ENCODE measurements at places on chromosomes 5 and 9. TPM values are rescaled to one million over a fixed set of nuclear protein-coding genes. Genes with fewer than 3 reads are reported as not detected.

Gene GRXCR2
- total RNA-seq = not detected

Gene ANKRD34B
- not detected for total RNA-seq

Gene TSSK1B
- not detected for total RNA-seq

Gene GRIN3A
- total RNA-seq = not detected

Gene INSL6
- not detected for total RNA-seq

Gene SHOC1
- not detected for total RNA-seq

DNA sequence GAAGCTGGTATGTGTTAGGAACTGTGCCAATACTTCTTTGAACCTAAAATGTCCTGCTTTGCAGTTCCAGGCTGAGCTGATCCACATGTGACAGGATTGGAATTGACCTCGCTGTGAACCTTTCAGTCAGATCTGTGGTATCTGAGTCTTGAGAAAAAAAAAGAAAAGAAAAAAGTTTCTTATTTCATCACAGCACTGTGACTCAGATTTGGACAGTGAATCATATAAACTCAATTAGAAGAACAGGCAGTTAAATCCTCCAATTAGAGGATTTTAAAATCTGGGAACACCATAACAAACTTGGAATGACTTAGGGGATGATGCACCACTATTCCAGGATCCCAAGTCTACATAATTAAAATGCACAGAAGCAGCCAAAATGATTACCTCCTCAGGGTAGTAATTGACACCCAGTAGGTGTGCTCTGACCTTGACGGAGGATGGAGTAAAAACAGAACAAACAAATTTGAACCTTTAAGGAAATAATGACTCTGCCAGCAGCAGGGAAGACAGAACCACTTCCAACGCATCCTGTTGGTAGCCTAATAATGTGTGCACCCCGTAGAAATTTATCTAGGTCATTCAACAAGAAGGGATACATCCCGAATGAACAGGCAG, 57.8 kb upstream of the RAI14 start:
- no peaks in the 10 kb centered on the region for H3K4me1 ChIP-seq
- H3K27ac ChIP-seq = no peak overlapping the region
- H3K27me3 ChIP-seq = no peaks in the 10 kb centered on the region
- H3K36me3 ChIP-seq = no peaks in the 10 kb centered on the region
- no peak for DNase-seq

- peaks cover 17% of the 10 kb centered on the region for H3K36me3 ChIP-seq
- DNase-seq = peak; percentile 37
- peak overlapping the region; percentile 58 for H3K4me3 ChIP-seq
These were observed 1.7 kb downstream of the SRD5A1 start for GRCh38 chr5:6634788-6635430.

- no peaks in the 10 kb centered on the region for H3K36me3 ChIP-seq
- DNase-seq = no peak
- no peak overlapping the region for H3K4me3 ChIP-seq
- H3K27ac ChIP-seq = no peak overlapping the region
- H3K4me1 ChIP-seq = no peaks in the 10 kb centered on the region
These were observed 7.4 kb downstream of the NR2F1-AS1 start for GRCh38 chr5:93573354-93574351.

DNA sequence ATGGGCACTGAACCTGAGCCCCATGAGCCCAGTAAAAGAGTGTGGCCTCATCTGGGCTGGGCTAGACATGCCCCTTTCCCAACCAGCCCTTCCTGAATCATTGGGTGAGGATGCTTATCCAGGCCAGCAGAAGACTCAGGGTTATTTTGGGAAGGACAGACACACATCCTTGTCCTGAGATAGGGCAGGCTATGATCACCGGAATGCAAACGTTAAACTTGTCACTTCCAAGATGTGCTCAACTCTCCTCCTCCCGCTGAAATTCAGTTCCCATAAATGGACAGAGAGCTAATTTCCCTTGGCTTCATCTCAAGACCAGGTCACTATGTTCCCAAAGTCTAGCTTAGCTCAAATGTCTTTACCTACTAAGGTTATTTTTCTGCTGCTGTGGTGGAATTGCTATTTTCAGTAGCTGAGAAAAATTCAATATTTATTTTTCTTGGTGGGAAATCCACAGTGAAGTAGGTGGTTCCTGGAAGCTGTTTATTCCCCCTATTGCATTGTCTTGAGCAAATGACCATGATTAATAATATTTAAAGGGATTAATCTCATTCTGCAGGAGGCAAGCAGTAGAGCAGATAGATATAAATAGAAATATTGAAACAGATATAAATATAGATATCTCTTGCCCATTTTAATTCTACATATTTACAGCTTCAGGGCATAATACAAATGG, 70.0 kb downstream of the NXNL2 start:
- no peak overlapping the region for H3K4me3 ChIP-seq
- no peaks in the 10 kb centered on the region for H3K27me3 ChIP-seq
- no peaks in the 10 kb centered on the region for H3K4me1 ChIP-seq

DNA sequence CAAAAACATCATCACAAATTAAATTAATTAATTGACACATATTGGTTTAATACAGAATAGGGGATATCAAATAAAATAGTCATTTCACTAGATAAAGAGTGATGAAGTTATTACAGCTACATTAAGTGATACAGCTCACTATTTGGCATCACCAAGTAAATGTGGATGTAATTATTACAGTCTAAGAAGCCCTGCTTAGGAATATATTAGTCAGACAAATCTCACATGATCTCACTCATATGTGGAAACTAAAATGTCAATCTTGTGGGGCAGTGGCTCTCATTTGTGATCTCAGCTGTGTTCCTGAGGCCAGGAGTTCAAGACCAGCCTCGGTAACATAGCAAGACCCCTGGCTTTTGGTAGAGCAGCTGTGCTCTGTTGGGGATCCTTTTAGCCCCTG, 233.4 kb upstream of the RGMB start:
- no peak for DNase-seq
- H3K4me1 ChIP-seq = no peaks in the 10 kb centered on the region
- no peaks in the 10 kb centered on the region for H3K36me3 ChIP-seq
- 0 out of 2 replicates have a peak, but pooled peaks cover 3% of the 10 kb centered on the region for H3K27me3 ChIP-seq

GRCh38 chr9:89759572-89759971, 154.8 kb downstream of the GADD45G start:
- H3K4me3 ChIP-seq = no peak overlapping the region
- H3K27ac ChIP-seq = no peak overlapping the region
- H3K36me3 ChIP-seq = no peaks in the 10 kb centered on the region
- H3K4me1 ChIP-seq = no peaks in the 10 kb centered on the region
- DNase-seq = no peak
- no peaks in the 10 kb centered on the region for H3K27me3 ChIP-seq

DNA sequence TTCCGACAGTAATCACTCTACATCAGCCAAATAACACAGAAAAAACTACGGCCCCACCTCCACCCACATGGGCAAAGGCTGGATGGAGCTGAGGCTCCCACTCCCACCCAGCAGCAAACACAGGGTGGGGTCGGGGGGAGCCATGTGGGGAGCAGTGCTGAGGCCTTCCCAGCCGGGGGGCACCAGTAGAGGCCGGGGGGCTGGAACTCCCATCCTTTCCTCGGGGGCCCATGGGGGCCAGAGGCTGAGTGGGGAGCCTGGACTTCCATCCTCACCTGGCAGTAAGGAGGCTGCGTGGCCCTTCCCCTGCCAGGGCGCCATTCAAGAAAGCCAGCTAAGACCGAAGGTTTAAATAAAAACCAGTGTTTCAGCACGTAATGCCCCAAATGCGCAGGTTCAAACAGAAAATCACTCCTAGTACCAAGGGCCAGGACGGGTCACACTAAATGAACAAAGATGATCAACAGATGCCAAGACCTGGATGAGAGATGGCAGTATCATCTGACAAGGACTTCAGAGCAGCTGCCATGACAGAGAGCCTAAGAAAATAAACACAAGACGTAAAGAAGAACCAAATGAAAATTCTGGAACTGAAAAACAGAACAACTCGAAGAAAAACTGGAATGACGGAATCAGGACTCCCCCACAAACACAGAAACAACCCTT, 9.4 kb downstream of the CCDC127 start:
- H3K27me3 ChIP-seq = no peaks in the 10 kb centered on the region
- H3K4me3 ChIP-seq = no peak overlapping the region
- H3K36me3 ChIP-seq = peaks cover 12% of the 10 kb centered on the region
- H3K27ac ChIP-seq = no peak overlapping the region
- no peaks in the 10 kb centered on the region for H3K4me1 ChIP-seq

- no peak overlapping the region for H3K27ac ChIP-seq
- no peaks in the 10 kb centered on the region for H3K4me1 ChIP-seq
- H3K27me3 ChIP-seq = no peaks in the 10 kb centered on the region
- H3K36me3 ChIP-seq = no peaks in the 10 kb centered on the region
- no peak overlapping the region for H3K4me3 ChIP-seq
These were observed 221.0 kb downstream of the ESM1 start for GRCh38 chr5:54764102-54765090.

DNA sequence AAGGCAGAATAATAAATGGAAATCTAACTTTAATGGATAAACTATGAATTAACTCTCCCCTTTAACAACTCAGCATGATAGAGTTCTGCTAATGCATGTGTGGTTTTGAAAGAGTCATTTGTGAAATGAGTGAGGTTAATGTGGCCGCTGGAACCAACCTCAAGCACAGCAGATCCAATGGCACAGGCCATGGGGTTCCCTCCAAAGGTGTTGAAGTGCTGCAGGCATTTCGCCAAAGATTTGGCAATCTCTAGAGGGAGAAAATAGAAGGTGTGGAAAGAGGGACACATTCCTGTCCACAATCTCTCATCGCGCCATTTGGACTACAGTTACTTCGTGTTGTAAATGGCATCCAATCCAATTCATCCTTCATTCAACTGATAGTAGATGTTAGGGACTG, 35.0 kb downstream of the AGXT2 start:
- no peaks in the 10 kb centered on the region for H3K4me1 ChIP-seq
- no peaks in the 10 kb centered on the region for H3K36me3 ChIP-seq
- DNase-seq = no peak
- H3K27me3 ChIP-seq = no peaks in the 10 kb centered on the region
- H3K27ac ChIP-seq = no peak overlapping the region

GRCh38 chr5:5588887-5589826, 166.7 kb downstream of the ICE1 start:
- no peak overlapping the region for H3K27ac ChIP-seq
- H3K4me1 ChIP-seq = no peaks in the 10 kb centered on the region
- H3K4me3 ChIP-seq = no peak overlapping the region
- H3K27me3 ChIP-seq = no peaks in the 10 kb centered on the region
- H3K36me3 ChIP-seq = no peaks in the 10 kb centered on the region
- DNase-seq = no peak

DNA sequence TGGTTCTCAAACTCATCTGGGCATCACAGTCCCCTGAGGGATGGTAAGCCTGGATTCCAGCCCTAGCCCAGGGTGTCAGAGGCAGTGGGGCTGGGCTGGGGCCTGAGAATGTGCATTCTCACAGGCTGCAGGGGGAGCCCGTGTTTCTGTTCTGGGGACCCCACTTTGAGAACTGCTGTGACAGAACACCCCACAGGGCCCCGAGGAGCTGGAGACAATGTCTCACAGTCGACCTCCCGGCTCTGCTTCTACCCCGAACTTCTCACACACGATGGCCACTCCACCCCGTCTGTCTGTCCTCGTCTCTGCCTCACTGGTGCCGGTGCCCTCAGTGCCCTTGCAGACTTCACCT, 130.0 kb downstream of the CACNA1B start:
- no peaks in the 10 kb centered on the region for H3K36me3 ChIP-seq
- no peak overlapping the region for H3K27ac ChIP-seq
- H3K4me1 ChIP-seq = no peaks in the 10 kb centered on the region
- H3K27me3 ChIP-seq = no peaks in the 10 kb centered on the region

- no peaks in the 10 kb centered on the region for H3K36me3 ChIP-seq
- H3K27ac ChIP-seq = no peak overlapping the region
- H3K4me1 ChIP-seq = no peaks in the 10 kb centered on the region
- no peak for DNase-seq
- no peaks in the 10 kb centered on the region for H3K27me3 ChIP-seq
- H3K4me3 ChIP-seq = no peak overlapping the region
These were observed 548.8 kb downstream of the EFNA5 start for GRCh38 chr5:107121793-107122519.

- no peaks in the 10 kb centered on the region for H3K36me3 ChIP-seq
- no peaks in the 10 kb centered on the region for H3K27me3 ChIP-seq
- H3K4me1 ChIP-seq = no peaks in the 10 kb centered on the region
- DNase-seq = no peak
- no peak overlapping the region for H3K27ac ChIP-seq
These were observed 291.8 kb downstream of the CDH10 start for GRCh38 chr5:24353016-24353415.

DNA sequence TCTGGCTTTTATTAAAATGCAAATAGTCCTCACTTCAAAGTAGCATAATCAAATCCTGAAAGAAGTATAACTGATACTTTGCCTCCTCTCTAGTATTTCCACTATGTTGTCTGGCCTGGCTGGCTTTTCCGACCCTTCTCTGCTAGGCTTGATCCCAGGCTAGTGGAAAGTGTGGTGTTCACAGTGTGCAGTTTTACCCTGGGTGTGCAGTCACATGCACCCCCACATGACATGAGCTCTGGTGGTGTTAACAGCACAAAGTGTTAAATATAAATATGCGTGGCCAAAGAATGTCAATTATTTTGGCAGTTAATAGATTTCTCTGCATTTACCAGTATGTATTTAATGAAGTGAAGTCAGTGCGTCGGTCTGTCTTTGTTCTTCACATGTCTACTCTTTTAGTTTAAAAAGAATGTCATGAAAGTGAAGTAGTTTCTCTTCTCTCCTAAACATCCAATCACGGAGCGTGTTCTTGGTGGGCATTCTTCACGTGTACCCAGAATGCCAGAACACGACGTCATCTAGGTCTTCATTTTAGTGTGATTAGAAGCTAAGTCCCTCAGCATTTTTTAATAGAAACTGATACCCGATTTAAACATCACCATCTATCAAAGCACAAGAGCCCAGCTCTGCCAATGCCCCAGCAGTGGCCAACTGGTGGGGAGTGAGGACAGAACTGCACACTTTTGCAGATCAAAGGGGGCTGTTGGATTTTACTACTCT, 286.4 kb downstream of the FANCC start:
- H3K36me3 ChIP-seq = no peaks in the 10 kb centered on the region
- no peak for DNase-seq
- 0 out of 2 replicates have a peak overlapping the region, but pooled peaks have one; percentile 7 for H3K27ac ChIP-seq
- H3K4me3 ChIP-seq = peak overlapping the region; percentile 42
- H3K27me3 ChIP-seq = no peaks in the 10 kb centered on the region

DNA sequence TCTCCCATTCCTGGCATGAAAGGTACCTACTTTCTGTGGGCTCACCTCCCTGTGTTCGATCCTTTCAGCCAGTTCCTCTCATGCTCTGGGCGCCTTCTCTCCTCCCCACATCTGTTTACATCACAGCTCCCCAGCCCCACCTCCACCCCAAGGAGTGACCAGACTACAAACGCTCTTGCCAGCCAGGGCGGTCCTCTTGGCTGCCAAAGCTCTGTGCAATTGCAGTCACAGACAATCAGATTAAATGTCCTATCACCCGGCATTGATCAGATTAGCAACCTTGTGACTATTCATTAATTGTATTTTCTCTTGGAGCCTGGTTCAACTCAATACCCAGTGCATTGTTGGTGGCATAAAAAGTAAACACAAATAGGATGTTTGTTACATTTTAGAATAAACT, 211.2 kb upstream of the TBCA start:
- H3K27ac ChIP-seq = no peak overlapping the region
- no peak for DNase-seq
- no peaks in the 10 kb centered on the region for H3K36me3 ChIP-seq
- no peaks in the 10 kb centered on the region for H3K4me1 ChIP-seq
- no peak overlapping the region for H3K4me3 ChIP-seq
- no peaks in the 10 kb centered on the region for H3K27me3 ChIP-seq

Data from Karpas-422 (cell line).